ENCODE measurements at places on chromosomes 2 and 18. TPM values are rescaled to one million over a fixed set of nuclear protein-coding genes. Genes with fewer than 3 reads are reported as not detected.

CRYGD gene
- not detected for total RNA-seq

UNC80 gene
- 0.22 TPM for total RNA-seq

CNDP1 gene
- not detected for total RNA-seq

POTEC gene
- total RNA-seq = not detected

ANKRD30BL gene
- not detected for total RNA-seq

MDH1B gene
- 0.63 TPM for total RNA-seq

NFATC1 gene
- 38.9 TPM for total RNA-seq

CETN1 gene
- total RNA-seq = not detected

CPO gene
- total RNA-seq = not detected

RMDN2 gene
- total RNA-seq = 14.4 TPM

LONRF2 gene
- total RNA-seq = 13.1 TPM

DNA sequence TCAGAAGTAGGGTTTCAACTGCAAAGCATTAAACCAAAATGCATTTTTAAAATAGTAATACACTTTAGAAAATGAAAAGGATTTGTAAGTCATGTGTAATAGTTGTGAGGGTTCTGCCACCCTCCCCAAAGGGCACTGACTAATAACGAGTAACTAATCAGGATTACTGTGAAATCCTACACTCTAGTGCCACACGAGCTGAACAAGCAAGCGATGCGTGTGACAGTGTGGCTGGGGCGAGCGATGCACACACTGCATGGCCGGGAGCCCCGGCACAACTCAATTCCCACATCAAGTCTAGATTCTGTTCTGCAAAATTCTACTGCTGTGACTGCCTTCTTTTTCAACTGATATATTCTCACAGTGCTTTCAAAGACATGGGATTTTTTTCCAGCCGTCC is 156.4 kb downstream of the SEPTIN10 start:
- no peak overlapping the region for H3K27ac ChIP-seq
- no peak for DNase-seq
- H3K36me3 ChIP-seq = no peaks in the 10 kb centered on the region
- no peaks in the 10 kb centered on the region for H3K4me1 ChIP-seq
- H3K4me3 ChIP-seq = no peak overlapping the region

DNA sequence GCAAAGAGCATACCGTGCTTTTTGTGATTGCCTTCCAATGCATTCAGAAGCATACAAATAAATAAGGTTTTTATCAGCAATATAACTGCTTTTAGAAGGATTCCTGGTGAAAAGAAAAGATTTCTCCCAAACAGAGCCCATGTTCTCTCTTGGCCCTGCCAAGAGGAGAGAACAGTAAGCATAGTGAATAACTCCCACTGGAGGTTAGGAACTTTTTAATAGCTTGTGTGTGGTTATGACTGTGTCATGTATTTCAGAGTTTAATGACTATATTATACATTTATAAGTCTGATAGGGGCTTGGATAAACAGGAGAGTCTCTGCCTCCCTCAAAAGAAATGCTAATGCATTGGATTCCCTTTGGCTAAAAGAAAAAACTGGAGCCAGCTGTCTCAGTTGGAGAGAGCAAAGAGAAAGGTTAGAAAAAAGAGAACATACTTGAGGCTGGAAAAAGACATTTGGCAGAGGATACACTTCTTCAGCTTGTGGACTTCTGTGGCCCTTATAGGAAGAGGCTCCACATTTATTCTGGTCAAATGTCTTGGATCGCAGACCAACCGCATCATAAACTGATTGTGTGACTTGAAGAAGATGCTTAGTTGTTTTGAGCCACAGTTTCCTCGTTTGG is 63.0 kb upstream of the SPRED2 start:
- H3K27ac ChIP-seq = no peak overlapping the region
- DNase-seq = no peak
- H3K4me1 ChIP-seq = no peaks in the 10 kb centered on the region
- no peaks in the 10 kb centered on the region for H3K27me3 ChIP-seq

DNA sequence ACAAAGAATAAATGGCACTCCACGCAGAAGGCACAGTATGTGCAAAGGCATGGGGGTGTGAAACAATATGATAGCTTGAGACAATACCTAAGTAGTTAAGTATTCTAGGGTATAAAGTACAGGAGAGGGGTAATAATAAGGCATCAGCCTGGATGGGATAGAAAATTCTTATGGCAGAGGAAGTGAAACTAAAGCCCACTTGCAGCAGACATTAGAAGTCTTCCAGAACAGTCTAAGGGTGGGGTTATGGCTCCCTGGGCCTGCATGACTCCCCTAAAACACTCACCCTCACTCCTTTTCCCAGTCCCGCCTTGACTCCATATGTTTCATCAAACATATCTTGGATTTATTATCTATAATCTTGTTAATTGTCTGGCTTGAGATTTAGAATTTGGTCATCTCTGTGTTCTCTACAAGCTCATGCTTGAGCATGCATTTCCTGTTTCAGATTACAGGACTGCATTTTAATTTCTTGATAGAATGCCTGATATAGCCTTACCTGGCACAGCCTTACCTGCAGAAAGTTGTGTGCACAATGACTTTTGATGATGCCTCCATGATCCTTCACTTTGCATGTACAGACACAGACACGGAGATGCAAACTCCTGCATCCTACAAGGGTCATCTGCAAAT is 28.5 kb upstream of the TMBIM1 start:
- H3K4me1 ChIP-seq = peaks cover 32% of the 10 kb centered on the region
- DNase-seq = no peak
- no peaks in the 10 kb centered on the region for H3K27me3 ChIP-seq
- H3K27ac ChIP-seq = no peak overlapping the region
- H3K36me3 ChIP-seq = no peaks in the 10 kb centered on the region

- peak overlapping the region; percentile 27 for H3K4me3 ChIP-seq
- DNase-seq = no peak
- H3K4me1 ChIP-seq = peaks cover 33% of the 10 kb centered on the region
- H3K27me3 ChIP-seq = no peaks in the 10 kb centered on the region
Observed at GRCh38 chr2:127649100-127649611, 3.2 kb downstream of the GPR17 start.

DNA sequence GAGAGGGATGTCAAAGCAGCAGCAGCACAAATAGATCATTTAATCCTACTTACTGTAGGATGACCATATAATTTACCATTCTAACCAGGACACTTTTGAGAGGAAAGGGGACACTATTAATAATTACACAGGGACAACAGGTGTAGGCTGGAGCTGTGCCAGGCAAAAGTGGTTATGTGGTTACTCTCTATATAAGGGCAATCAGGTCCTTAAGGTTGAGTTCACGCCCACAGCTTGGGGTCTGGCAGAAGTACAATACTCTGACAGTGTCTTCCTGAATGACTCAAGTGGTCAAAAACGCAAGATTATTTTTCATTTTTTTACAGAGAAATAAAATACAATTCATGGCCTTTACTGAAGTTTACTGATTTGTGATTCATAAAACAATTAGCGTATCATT is 2.8 kb downstream of the PREPL start:
- no peak overlapping the region for H3K27ac ChIP-seq
- H3K4me3 ChIP-seq = no peak overlapping the region
- DNase-seq = no peak
- H3K36me3 ChIP-seq = no peaks in the 10 kb centered on the region

DNA sequence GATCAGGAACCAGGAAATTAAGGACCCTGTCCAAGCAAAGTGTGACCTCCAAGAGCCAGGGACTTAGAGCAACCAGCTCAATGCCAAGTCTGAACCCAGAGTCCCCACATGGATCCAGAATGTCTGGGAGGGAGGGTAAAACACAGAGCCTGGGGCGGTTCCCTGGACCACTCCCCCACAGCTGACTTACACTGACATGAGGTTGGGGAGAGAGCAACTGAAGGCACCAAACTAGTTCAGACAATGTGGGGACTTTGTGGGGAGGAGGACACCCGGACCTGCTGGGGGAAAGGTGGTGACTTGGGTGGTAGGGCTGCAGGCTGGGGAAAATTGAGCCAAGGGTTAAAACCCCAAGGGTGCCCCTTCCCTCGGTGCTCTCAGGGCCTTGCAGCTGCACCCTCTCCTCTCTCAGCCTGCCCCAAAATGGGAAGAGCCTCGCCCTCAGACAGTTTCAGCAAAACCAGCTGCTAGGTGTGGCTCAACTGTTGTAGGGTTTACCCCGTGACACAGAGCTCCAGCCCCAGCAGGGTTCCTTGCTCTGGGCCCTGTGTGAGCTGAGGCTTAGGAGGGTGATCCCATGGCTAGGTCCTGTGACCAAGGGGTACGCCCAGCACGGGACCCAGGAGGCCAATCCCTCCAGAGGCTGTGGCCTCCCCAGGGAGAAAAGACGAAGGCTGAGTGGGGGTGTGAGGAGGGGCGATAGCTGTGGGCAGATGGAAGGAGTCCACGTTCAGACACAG is 28.6 kb downstream of the MARCO start:
- no peak overlapping the region for H3K4me3 ChIP-seq
- no peak overlapping the region for H3K27ac ChIP-seq
- H3K27me3 ChIP-seq = no peaks in the 10 kb centered on the region
- DNase-seq = no peak
- H3K4me1 ChIP-seq = no peaks in the 10 kb centered on the region

GRCh38 chr18:47342566-47342965 is 91.1 kb upstream of the SKOR2 start:
- H3K4me3 ChIP-seq = no peak overlapping the region
- H3K4me1 ChIP-seq = no peaks in the 10 kb centered on the region
- no peak overlapping the region for H3K27ac ChIP-seq

GRCh38 chr18:69580107-69580506 is 179.4 kb downstream of the DOK6 start:
- no peaks in the 10 kb centered on the region for H3K36me3 ChIP-seq
- H3K4me1 ChIP-seq = no peaks in the 10 kb centered on the region
- no peaks in the 10 kb centered on the region for H3K27me3 ChIP-seq
- no peak for DNase-seq
- H3K27ac ChIP-seq = no peak overlapping the region
- no peak overlapping the region for H3K4me3 ChIP-seq

DNA sequence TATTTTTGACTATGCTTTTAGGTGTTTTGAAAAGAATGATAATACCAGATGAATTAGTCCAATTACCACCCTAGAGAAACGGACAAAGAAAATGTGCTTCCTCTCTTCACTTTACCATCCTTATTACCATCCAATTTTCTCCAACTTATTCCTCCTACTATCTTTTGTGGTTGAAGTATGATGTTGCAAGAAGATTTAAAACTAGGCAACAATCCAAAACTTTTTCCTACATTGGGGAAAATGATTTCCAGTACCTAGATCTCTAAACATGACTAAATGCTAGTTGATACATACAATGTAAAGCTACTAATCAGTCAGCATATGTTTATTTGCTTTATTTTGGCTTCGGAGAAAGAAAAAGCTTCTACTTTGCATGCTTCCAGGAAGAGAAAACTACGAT is 355.0 kb upstream of the LYPD1 start:
- no peaks in the 10 kb centered on the region for H3K4me1 ChIP-seq
- DNase-seq = no peak
- H3K36me3 ChIP-seq = no peaks in the 10 kb centered on the region
- no peak overlapping the region for H3K4me3 ChIP-seq
- H3K27me3 ChIP-seq = no peaks in the 10 kb centered on the region

GRCh38 chr2:150023044-150023443 is 435.5 kb upstream of the MMADHC start:
- H3K27ac ChIP-seq = no peak overlapping the region
- no peak for DNase-seq
- H3K27me3 ChIP-seq = no peaks in the 10 kb centered on the region

- H3K27me3 ChIP-seq = no peaks in the 10 kb centered on the region
- H3K4me3 ChIP-seq = no peak overlapping the region
- H3K36me3 ChIP-seq = peaks cover under 1% of the 10 kb centered on the region
- peaks cover 21% of the 10 kb centered on the region for H3K4me1 ChIP-seq
- H3K27ac ChIP-seq = no peak overlapping the region
- DNase-seq = no peak
Observed at GRCh38 chr2:134410831-134411231, 157.0 kb downstream of the MGAT5 start.

DNA sequence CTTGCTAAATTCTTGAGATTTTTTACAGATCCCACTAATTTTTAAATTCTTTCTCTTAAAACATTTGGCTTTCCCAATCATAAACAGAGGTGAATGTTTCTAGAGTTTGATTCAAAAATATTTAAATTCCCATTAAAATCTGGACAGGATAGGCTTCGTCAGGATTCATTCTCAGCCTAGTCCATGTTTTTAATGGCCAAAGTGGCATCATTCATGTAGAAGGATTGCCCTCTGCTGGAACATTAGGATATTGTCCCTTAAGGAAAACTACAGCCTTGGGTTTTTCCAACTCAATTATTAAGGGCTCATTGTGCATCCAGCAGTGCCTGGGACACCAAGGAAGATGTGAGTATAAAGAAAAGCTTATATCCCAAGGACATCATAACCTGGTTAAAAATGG is 71.7 kb downstream of the TPGS2 start:
- no peaks in the 10 kb centered on the region for H3K36me3 ChIP-seq
- peak; percentile 65 for DNase-seq
- H3K4me1 ChIP-seq = no peaks in the 10 kb centered on the region
- no peaks in the 10 kb centered on the region for H3K27me3 ChIP-seq

- no peaks in the 10 kb centered on the region for H3K4me1 ChIP-seq
- H3K4me3 ChIP-seq = no peak overlapping the region
- H3K27ac ChIP-seq = no peak overlapping the region
- no peak for DNase-seq
- no peaks in the 10 kb centered on the region for H3K27me3 ChIP-seq
- H3K36me3 ChIP-seq = no peaks in the 10 kb centered on the region
Observed at GRCh38 chr18:26813043-26813442, 52.5 kb downstream of the AQP4 start.

DNA sequence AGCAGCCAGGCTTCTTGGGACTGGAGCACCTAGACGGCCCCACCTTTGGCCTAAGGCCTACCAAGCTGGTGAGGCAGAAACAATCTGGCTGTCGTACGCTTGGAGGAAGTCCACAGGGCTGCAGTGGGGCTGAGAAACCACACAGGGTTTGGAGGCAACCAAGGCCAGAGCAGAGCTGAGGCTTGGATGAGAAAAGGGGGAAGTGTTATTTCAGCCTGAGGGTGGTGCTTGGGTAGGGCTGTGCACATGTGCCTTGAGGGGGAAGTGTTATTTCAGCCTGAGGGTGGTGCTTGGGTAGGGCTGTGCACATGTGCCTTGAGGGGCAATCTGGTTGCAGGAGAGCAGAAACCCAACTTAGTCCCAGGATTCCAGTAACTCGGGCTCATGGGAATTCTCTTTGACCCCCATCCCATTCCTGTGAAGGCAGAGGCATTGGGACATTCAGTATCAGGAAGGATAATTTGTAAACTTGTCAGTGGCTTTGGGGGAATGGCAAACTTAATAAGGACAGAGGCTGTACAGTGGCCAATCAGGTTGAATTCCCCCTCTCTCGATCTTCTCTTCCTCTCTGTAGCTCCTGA is 971 bp upstream of the FBXO41 start:
- H3K4me3 ChIP-seq = no peak overlapping the region
- no peak for DNase-seq
- no peak overlapping the region for H3K27ac ChIP-seq
- peaks cover 63% of the 10 kb centered on the region for H3K27me3 ChIP-seq
- H3K4me1 ChIP-seq = peaks cover 22% of the 10 kb centered on the region

DNA sequence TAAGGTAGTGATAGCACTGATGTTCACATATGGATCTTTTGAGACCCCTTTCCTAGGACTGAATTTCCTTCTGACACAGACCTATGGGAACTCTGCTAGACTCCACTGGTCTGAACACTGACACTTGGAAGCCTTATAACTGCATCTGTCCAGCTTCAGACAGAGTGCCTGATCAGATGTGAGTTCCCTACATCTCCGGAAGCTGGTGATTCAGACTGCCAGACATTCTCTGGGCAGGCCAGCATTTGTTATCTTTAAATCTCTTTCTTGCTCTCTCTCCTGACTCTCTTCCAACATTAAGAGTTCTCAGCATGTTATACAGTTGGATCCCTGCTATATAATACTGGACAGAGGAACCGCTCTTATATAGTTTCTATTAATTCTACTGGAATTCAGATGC is 408.5 kb downstream of the ZEB2 start:
- H3K27me3 ChIP-seq = no peaks in the 10 kb centered on the region
- no peaks in the 10 kb centered on the region for H3K4me1 ChIP-seq
- H3K36me3 ChIP-seq = no peaks in the 10 kb centered on the region
- DNase-seq = no peak
- no peak overlapping the region for H3K4me3 ChIP-seq

Data from tibial nerve (tissue), 4 donors.